Activated CD4-positive, alpha-beta T cell treated with anti-CD3 and anti-CD28 coated beads, Interleukin-2, amount 50 U/mL, for 48 hours (primary cell): ENCODE measurements at places on chromosomes 16 and 17.

DNA sequence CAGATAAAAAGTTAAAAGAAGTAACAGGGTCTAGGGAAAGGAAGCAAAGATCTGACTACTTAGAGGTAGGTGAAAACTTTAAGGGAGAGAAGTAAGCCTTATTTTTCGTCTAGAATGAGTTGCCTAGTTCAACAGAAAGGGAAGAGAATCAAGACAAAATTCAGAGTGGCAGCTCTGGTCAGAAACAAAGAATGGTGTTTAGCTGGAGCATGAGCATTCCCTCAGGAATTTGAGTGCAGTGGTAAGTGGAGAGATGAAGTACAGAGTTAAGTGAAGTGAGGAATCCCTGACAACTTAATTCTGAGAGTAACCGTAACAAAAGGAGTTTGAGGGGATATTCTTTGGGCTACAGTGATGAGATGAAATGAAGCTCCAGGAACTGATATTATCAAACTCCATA, 11.5 kb downstream of the SMG6 start:
- no peak for DNase-seq

GRCh38 chr16:30481381-30481780, 8.8 kb downstream of the ITGAL start:
- no peak for DNase-seq

GRCh38 chr16:86572041-86572521, 5.5 kb downstream of the FOXC2 start:
- no peak for DNase-seq

DNA sequence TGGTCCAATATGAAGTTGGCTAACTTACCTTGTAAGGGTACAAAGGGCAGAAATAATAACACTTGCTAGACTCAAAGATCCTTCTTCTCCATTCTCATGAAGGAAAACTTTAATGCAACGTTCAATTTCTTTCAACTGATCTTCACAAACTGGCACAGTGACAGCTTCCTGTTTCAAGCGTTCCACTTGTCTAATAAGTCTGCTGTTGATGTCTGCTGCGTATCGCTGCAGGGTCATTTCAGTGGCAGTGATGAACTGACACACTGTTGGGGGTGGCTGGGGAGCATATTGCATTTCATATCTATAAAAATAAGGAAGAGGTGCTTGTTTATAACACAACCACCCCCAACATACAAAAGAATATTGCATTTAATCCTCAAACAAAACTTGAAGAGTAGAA, 33.5 kb upstream of the ARL6IP1 start:
- no peak for DNase-seq

DNA sequence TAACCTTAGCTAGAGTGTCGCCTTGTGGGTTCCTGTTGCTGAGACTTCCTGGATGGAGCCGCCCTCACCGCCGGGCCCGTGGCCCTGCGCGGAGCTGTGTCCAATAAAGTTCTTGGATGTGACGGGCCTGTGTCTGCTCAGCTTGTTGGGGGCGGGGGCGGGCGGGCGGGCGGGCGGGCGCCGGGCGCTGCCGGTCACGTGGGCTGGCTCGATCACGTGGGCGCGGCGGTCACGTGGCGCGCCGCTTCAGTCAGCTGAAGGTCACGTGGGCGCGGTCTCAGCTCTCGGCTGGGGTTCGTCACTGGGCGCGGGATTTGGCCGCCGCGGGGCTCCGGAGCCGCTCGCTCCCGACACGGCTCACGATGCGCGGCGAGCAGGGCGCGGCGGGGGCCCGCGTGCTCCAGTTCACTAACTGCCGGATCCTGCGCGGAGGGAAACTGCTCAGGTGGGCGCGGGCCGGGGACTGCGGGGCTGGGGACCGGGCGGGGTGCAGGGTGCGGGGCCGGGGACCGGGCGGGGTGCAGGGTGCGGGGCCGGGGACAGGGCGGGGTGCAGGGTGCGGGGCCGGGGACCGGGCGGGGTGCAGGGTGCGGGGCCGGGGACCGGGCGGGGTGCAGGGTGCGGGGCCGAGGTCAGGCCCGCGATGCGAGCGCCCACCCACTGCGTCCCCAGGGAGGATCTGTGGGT, at the start of gene AMDHD2:
AMDHD2 (plus strand) TSS at position 275 of the 687 bp plus-strand sequence; CDS start at position 363, 88 bp downstream.
- DNase-seq: peak; percentile 88

GRCh38 chr16:25838724-25839186, 147.0 kb downstream of the HS3ST4 start:
- DNase-seq: peak; percentile 3

- no peak for DNase-seq
These were observed 4.4 kb downstream of the MSLN start for GRCh38 chr16:764848-765487.

DNA sequence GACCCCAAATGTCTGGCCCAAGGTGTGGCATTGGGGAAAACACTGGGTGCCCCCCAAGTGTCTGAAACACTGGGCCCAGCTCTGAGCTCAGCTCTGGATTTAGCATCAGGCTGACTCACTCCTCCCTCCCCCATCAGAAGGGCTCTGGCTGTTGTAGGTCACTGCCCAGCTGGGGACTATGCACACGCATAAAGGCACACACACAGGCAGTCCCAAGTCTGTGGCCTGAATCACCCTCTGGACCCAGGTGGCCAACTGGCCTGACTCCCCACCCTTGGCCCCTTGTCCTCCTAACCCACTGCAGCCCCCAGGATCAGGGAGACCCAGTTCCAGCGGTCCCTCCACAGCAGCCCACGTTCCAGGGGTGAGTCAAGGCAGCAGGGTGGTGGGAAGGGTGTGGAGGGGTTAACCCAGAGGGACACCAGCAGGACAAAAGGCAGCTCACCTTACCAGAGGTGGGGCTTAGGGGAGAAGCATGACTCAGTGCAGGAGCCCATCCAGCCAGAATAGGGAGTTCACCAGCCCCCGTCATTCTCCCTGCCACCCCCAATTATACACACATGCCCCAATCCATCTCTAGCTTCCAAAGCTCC, 47.0 kb downstream of the MYO18A start:
- no peak for DNase-seq

- DNase-seq: no peak
These were observed 23.5 kb downstream of the SMTNL2 start for GRCh38 chr17:4607773-4608187.

- no peak for DNase-seq
These were observed 377.8 kb downstream of the SOX9 start for GRCh38 chr17:72498364-72499210.

DNA sequence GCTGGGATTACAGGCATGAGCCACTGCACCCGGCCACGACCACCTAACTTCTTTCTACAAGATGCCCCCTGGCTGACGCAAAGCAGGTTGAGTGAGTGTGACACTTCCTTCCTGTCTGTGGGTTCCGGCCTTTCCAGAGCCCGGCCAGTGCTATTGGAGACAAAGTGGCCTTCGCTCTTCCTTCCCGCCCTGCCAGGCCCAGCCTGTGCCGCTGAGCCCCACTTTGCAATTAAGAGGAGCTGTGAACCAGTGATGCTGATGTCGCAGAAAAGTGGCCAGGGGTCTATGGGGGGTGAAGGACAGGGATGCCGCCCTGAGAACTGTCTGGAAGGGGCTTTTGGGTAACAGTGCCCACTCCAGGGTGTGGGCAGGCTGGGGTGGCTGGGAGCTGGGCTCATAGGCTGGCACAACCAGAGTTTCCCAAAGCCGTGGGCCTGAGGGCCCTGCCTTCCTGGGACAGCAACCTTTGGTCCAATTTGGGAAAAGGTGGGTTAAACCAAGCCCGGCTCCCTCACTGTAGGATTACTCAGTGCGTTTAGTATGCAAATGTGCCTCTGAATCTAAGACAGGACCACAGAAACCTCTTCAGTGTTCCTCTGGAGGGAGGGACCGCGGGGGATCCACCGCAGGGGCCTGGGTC, 174.9 kb downstream of the SEC14L1 start:
- no peak for DNase-seq

GRCh38 chr16:30112197-30113030, 923 bp downstream of the GDPD3 start:
- DNase-seq: peak; percentile 83

DNA sequence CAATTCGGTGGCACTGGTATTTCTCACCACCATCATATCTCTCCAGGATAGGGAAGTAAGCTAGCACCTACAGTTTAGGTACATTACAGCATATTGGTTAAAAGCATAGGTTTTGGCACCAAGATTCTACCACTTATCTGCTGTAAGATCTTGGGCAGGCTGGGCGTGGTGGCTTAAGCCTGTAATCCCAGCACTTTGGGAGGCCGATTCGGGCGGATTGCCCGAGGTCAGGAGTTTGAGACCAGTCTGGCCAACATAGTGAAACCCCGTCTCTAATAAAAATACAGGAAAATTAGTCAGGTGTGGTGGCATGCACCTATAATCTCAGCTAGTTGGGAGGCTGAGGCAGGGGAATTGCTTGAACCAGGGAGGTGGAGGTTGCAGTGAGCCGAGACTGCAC, 51.4 kb downstream of the GPATCH8 start:
- no peak for DNase-seq

DNA sequence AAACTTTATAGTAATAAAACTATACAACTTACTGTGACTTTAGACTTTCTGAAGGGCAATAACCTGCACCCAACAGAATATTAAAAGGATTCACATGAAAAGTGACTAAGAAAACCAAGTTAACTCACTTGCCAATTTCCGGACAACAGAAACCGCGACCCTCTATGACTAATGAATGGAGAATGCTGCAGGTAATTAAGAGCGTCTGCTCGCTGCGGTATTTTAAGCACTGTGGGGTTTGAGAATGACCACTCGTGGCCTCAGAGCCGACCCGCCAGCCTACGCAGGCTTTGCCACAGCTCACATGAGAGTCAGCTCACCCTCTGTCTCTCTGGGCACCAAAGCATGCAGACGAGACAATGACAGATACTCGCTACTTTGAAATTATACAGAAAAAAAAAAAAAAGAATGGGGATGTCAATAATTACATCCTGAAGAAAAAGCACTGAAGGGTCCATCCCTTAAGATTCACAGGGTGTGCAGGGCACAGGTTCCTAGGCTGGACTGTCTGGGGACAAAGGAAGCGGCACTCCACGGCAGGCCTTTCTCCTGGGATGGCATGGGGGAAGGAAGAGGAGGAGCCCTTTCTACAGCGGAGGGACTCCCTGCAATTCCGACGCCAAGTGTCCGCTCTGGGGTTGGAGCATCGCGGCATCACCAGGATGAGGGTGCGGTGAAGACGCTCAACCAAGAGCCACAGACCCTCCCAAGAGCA, 35.0 kb downstream of the ZCCHC14 start:
- DNase-seq: peak; percentile 70

GRCh38 chr17:65222214-65222738, 85.1 kb downstream of the RGS9 start:
- no peak for DNase-seq

DNA sequence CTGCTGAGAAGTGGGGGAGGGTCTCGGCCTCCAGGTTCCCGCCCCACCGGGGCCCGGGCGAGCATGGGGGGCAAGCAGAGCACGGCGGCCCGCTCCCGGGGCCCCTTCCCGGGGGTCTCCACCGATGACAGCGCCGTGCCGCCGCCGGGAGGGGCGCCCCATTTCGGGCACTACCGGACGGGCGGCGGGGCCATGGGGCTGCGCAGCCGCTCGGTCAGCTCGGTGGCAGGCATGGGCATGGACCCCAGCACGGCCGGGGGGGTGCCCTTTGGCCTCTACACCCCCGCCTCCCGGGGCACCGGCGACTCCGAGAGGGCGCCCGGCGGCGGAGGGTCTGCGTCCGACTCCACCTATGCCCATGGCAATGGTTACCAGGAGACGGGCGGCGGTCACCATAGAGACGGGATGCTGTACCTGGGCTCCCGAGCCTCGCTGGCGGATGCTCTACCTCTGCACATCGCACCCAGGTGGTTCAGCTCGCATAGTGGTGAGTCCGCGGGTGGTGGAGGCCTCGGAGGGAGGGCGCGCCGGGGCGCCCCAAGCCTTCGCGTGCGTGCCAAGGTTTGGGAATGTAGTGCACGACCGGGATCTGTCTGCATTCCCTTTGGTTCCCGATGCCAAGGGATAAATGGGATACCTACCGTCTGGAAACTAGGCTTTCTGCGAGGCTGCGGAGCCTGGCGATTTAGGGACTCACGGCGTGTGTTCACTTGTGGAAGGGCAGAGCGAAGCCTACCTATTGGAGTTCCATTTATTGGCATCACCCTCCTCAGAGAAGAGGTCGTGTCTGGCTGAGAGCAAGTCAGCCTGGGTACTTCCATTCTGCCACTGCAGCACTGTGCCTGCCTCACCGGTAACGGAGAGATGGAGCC, 1.0 kb downstream of the ZNRF1 start:
- DNase-seq: peak; percentile 71

DNA sequence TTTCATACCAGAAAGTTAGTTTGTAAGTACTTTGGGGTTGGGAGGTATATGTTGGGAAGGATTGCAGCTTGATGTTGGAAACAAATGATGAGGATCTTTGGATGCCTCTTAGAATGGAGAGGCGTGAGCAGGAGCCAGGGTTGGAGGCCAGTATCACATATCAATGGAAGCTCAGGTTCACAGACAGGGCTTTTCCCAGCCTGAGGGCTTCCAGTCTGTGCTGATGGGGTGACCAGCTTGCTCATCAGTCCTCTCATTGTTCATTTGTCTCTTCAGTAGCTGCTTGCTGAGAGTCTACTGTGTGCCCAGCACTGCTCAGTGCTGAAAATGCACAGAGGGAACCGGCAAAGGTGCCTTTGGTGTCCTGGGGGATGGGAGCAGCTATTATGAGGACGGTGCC, 5.8 kb downstream of the DNAAF1 start:
- no peak for DNase-seq

DNA sequence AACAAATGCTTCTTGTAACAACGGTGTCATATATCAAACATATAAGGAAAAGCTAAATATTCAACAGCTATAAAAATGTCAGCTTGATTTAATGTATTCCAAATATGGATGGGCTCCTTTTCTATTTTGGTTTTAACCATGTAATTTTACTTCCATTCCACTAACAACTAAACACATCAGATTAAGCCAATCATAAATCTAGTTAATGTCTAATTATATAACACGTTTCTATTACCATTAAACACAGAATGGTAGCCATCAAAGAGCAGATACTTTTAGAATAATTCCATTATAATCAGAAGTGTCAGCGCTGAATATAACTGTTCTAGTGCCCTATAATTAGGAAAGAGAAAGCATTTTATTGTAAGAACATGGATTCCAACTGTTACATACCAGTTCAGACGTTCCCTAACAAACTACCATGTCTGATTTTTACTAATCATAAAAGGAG, 10.0 kb downstream of the CMC2 start:
- DNase-seq: no peak

DNA sequence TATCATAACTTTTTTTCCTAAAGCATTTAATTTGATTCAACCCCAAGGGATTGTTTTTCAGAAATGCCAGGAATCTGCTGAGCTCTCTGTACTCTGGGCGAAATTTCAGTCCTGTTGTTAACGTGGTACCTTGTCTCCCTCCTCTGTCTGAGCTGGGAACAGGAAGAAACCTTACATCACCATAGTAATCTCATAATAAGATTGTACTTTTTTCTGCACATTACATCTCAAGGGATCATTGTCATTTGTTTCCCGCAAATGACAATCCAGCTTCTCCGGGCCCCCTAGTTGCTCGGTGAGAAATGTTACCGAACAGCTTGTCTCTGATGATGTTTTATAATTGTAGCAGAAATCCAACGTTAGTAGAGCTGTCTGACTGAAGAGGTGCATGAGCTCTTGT, 152.7 kb upstream of the ERCC4 start:
- no peak for DNase-seq

- no peak for DNase-seq
These were observed 3.3 kb upstream of the AXIN2 start for GRCh38 chr17:65564793-65565192.
